NCI-H510A (cell line): ENCODE measurements at places on chromosomes 16 and 17.

- no peak for DNase-seq
Measured at GRCh38 chr17:10633738-10634379, 23.2 kb downstream of the MYH3 start.

DNA sequence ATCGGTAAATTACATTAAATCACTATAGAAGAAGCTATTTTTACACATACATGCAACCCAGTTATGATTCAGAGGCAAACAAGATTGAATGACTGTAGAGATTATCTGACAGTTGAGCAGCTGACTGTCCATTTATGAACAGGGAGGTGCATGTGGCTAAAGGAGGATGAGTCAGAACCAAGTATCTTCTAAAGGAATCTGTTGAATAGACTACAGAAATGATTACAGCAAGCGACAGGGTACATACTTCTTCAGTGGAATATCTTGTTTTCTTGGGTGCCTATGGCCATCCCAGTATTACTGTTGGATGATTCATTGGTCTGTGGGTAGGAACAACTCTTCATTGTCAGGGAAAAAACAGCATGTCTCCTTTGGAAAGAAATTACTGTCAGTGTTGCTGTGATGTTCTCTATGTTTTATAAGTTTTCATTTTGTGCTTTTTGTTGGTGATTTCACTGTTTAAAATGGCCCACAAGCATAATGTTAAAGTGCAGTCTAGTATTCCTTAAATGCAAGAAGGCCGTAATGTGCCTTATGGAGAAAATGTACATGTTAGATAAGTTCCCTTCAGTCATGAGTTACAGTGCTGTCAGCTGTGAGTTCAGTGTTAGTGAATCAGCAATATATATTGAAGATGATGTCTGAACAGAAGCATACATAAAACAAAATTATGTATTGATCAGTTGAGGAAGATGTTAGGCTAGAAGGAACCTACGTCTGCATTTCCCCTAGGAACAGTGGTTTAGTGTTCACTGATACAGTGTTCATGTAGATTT is 27.0 kb downstream of the CBFB start:
- DNase-seq: no peak

DNA sequence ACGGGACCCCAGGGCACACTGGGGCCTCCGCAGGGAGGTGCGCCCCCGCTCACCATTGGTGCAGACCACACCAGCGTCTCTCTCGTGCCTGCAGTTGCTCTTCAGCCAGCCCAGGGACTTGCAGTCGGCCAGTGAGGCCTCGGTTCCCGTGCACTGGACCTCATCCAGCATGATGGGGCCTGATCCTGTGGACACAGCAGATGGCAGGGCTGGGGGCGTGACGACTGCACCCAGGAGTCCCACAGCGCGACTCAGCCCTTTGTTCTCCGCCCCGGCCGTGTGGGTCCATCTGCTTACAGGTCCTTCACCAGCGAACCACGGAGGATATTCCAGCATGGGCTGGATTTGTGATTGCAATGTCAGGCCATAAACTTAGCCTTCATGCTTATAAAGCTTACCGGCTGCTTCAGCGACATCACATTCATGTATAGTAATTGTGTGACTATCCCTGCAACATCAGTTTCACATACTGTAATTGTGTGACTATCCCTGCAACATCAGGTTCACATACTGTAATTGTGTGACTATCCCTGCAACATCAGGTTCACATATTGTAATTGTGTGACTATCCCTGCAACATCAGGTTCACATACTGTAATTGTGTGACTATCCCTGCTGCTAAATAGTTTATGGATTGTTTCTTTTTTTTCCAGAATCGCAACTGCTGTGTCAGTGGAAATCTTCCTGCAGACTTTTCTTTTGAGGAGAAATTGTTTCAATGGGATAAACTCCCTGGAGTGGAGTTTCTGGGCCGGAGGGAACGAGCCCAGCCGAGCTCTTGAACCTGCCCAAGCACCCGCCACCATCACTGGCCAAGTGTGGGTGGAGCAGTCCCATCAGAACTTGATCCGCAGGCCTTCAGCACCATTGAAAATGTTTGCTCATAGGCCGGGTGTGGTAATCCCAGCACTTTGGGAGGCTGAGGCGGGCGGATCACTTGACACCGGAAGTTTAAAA is 4.8 kb downstream of the LGALS3BP start:
- DNase-seq: peak; percentile 83

DNA sequence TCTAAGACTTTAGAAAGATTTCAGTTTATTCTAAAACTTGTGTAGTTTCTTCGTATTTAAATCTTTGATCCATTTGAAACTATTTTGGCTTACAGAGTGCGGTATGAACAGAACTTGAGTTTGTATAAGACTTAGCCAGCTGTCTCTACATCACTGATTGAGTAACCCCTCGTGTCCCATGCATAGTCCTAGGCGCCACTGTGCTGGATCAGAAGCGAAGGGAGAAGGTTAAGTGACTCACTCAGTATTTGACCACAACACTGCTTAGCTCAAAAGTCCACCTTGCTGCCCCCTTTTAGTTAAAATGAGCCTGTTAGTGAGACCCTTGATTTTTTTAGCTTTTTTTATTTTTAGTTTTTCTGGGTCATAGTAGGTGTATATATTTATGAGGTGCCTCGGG is 28.4 kb downstream of the CD300LB start:
- DNase-seq: no peak

- DNase-seq: peak; percentile 47
Measured at GRCh38 chr17:62652251-62653001, 25.0 kb downstream of the MRC2 start.

DNA sequence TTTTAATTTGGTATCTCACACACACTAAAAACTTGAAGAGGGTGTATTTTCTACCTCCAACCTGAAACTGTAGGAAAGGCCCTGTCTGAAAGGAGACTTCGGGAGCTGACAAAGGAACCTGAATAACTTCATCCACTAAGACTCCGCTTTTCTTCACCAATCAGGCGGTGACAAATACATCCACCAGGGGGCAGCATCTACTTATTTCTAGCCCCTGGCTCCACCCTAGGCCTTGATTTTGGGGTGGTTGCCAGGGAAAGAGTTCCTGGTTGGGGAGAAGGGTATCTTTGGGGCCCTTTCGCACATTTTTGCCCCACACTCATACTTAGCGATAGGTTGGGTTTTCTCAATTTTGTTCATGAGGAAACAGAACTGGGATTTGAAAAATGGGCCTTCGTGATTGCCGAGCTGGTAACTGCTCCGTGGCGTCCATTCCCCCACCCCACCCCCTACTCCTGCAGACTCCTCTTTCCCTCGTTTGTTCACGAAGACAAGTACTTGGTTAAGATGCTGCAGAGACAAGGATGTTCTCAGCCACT is 4.8 kb upstream of the ARL4D start:
- no peak for DNase-seq

DNA sequence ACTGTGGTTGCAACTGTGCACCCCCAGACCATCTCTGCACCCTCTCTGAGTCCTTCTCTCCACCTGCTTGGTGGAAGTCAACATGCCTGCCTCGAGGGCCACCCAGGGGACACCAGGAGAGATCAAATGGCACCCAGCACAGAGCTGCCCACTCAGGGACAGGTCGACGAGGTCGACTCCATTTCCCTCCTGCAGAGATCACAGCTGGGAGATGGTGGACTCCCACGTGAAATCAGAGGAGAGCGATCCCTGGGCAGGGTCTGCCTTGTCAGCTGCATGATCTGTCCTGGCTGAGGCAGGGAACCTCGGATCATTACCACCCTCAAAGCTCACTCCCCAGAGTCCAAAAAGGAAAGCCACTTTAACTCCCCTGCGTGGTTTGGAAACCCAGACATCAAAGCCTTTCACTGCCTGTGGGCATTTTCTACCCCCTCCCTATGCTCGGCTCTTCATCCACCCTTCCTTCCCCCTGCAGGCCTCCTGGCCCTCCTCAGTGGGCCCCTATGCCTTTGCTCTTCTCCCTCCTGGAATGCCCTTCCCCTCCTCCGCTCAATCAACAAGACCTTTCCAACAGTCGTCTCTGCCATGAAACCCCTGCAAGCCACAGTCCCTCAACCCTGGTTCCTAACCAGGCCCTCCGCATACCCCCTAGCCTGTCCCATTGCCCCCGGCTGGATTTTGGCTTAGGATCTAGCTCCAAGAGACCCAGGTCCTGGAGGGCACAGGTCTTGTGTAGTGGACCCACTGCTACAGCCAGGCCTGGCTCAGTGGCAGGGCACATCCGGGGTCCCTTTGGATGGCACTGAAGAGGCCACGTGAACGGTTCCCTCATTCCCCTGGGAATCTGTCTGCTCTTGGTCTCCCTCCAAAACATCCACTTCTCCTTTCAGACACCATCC is 103.8 kb upstream of the RPL38 start:
- no peak for DNase-seq

DNA sequence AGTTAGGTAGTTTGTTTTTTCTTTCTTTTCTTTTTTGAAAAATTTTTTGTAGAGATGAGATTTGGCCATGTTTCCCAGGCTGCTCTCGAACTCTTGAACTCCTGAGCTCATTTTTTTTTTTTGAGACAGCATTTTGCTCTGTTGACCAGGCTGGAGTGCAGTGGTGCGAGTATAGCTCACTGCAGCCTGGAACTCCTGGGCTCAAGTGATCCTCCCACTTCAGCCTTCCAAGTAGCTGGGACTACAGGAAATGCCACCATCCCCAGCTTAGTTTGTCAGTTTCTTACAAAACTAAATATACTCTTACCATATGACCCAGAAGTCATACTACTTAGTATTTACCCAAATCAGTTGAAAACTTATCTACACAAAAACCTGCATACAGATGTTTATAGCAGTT is 14.4 kb upstream of the FBXO47 start:
- DNase-seq: no peak

- DNase-seq: no peak
Measured at GRCh38 chr17:48543854-48544348, 1.0 kb downstream of the HOXB2 start.

- DNase-seq: no peak
Measured at GRCh38 chr17:225551-225950, 44.1 kb upstream of the DOC2B start.

GRCh38 chr17:15740570-15741120 is 8.6 kb downstream of the TBC1D26 start:
- DNase-seq: no peak

DNA sequence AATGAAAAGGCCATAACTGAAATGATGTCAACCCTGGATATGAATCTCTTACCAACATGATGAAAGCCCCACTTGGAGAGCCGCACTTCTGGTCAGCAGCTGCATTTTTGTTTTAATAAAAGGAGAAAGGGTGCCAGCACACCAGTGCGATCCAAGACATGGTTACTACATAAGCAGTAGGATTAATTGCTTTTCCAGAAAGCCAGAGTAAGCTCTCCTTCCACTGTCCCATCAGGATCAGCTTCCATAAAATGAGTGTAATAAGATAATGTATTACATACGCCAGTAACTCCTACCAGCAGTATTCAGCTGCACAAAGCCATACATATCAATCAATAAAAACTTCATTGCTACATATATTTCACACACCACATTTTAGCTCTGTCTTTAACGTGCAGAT is 26.3 kb upstream of the NACA2 start:
- DNase-seq: no peak

DNA sequence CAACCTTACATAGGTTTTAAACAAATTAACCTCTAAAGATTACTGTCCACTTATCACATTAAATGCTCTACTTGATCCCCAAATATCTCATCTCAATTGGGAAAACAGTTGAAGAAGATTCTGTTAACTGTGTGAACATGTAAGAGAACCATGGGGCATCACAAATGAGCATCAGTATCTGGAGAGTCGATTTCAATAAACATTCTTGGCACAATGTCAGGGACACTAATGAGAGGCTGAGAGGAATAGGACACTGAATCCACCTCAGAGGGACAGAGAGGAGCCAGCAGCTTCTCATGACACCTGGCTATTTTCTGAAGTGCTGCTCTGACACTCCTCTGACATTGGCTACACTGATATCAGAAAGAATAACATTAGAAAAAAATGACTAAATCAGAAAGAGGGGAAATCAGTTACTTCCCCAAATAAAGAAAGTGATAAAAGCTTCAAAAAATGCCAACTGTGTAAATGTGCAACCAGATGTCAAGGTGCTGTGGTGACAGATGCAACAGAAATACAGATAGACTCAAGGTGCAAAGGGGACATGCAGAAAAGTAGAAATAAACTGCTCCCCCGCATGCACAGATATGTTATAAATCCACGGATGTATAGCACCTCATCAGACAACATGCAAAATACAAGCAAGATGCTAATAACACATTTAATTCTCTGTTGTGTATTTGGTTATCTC is 67.4 kb downstream of the SNX11 start:
- DNase-seq: peak; percentile 97

DNA sequence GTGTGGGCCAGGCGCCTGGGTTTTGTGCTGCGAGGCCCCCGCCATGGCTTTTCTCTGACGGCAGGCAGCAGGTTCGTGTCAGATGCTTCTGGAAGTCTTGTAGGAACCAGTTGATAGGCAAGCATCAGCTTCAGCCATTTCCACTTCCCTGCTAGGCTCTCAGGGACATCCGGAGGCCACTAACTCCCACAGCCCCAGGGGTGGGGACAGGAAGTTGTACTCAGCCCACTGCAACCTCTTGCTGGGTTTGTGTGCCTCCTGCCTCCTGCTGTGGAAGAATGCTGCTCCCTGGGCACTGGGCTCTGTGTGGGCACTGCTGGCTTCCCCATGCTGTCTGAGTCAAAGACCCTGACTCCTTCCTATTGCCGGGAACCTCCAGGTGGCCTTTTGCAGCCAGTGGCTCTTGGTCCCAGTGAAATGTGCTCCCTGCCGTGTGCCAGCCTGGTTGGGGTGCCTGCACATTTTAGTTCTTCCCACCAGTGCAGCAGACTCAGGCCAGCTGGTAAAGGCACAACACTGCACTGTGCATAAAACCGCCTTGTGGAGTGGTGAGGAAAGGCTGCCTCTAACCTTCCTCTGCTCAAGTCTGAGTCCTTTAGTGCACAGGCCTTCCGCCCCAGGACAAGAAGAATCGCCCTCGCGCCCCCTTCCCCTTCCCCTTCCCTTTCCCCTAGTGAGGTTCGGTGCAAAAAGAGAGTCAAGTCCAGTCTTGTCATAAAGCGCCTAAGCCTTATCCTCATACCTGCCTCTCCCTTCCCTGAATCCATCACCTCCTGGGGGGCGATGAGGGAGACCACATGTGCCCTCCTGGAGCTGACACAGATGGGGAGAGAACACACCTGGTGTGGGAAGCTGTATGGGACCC is 16.6 kb downstream of the LDHD start:
- peak; percentile 12 for DNase-seq

GRCh38 chr16:20385844-20386832 is 18.4 kb downstream of the PDILT start:
- peak; percentile 41 for DNase-seq

GRCh38 chr16:56981729-56982271 is 7.6 kb upstream of the NLRC5 start:
- DNase-seq: no peak

DNA sequence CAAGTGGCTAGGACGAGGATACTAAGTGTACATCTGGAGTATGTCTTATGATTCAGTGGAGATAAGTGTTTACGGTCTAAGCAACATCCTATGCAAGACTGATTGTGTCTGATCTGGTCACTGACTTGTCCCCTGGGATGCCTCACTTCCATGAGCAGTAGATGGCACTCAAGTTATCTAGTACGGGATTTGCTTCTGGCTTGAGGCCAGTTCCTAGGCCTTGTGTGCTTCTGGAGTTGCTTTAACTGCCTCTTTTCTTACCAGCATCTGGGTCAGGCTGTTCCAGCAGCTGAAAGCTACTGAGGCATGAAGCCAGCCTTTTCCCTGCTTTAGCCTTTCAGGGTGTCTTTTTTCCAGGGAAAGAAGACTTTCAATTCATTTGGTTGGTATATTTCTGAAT is 23.0 kb downstream of the SUPT6H start:
- no peak for DNase-seq

GRCh38 chr17:56449176-56449575 is 144.3 kb upstream of the NOG start:
- no peak for DNase-seq
